Cortex of kidney (tissue), 1 donor: ENCODE measurements at places on chromosomes 1 and 21.

GRCh38 chr1:156124557-156125483, 10.3 kb downstream of the LMNA start:
- no peak for DNase-seq

- no peak for DNase-seq
Observed at GRCh38 chr1:201528631-201529252, 10.2 kb upstream of the NAV1 start.

- no peak for DNase-seq
Observed at GRCh38 chr1:22114083-22115012, 28.5 kb downstream of the WNT4 start.

DNA sequence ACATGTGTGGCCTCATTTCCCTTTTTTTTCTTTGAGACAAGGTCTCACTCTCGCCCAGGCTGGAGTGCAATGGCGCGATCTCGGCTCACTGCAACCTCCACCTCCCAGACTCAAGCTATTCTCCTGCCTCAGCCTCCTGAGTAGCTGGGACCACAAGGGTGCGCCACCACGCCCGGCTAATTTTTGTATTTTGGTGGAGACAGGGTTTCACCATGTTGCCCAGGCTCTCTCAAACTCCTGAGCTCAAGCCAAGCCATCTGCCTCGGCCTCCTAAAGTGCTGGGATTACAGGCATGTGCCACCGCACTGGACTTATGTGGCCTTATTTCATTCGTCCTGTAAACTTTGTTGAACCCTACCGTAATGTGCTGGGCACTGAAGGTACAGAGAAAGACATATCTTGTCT, 569 bp upstream of the WARS2 start:
- no peak for DNase-seq

- DNase-seq = no peak
Observed at GRCh38 chr1:17405898-17406759, 33.3 kb downstream of the RCC2 start.

DNA sequence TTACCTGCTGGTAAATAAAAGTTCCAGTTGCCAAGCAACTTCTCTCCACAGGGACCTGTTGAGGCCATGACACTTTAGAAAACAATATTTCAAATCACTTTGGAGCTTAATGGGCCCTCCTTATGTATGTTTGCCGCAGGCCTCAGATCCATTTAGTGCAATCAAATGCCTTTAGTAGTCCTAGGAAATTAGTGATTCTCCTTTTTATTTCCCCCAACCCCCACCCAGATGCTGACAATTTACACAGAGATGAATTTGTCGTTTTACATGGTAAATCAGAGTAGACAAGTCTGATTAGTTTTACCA, 83.6 kb downstream of the CLIC4 start:
- no peak for DNase-seq

GRCh38 chr1:59484096-59484495, 187.2 kb downstream of the FGGY start:
- no peak for DNase-seq

DNA sequence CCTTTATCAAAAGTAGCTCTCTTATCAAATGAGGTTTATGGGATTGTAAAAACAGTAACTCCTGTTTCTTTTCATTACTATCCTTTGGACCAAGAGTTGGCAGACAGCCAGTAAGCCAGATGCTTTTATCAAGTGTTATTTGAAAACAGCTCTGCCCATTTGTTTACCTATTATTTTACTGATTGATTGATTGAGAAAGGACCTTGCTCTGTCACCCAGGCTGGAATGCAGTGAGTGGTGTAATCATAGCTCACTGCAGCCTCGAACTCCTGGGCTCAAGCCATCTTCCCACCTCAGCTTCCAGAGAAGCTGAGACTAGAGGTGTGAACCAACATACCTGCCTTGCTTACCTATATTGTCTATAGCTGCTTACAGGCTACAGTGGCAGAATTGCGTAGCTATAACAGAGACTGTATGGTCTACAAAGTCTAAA, 3.6 kb downstream of the PRKAB2 start:
- no peak for DNase-seq

- no peak for DNase-seq
Observed at GRCh38 chr1:220219865-220220698, 52.2 kb downstream of the RAB3GAP2 start.

GRCh38 chr1:9629445-9630201, 21.9 kb upstream of the PIK3CD start:
- no peak for DNase-seq

DNA sequence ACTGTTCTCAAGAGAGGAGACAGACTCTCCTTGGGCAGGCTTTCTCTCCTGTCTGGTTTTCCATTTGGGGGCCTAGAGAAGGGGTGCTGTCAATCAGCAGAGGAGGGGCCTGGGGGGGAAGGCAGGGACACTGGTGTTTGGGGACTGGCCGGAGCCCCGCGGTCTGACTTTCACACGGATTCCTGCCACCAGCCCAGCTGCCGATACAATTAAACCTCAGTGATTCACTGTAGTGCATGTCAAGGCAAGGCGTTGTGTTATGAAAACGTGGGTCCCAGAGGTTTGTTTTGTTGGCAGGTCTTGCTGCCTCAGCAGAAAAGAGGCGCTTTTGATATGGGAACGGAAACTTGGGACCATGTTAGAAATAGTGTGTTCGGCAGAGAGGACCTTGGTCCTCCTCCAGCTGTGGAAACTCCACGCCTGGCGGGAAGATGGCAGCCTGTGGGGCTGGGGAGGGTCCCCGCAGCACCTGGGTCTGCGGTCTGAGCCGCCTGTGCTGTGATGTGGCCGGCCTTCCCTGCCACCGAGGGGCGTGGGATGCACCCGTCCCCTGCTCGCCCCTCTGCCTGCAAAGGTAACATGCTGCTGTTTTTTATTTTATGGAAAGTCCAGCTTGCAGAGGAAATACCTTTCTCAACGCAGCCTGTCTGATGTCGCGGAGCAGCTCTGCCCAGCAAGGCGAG, 47.6 kb downstream of the SPSB1 start:
- DNase-seq = no peak

DNA sequence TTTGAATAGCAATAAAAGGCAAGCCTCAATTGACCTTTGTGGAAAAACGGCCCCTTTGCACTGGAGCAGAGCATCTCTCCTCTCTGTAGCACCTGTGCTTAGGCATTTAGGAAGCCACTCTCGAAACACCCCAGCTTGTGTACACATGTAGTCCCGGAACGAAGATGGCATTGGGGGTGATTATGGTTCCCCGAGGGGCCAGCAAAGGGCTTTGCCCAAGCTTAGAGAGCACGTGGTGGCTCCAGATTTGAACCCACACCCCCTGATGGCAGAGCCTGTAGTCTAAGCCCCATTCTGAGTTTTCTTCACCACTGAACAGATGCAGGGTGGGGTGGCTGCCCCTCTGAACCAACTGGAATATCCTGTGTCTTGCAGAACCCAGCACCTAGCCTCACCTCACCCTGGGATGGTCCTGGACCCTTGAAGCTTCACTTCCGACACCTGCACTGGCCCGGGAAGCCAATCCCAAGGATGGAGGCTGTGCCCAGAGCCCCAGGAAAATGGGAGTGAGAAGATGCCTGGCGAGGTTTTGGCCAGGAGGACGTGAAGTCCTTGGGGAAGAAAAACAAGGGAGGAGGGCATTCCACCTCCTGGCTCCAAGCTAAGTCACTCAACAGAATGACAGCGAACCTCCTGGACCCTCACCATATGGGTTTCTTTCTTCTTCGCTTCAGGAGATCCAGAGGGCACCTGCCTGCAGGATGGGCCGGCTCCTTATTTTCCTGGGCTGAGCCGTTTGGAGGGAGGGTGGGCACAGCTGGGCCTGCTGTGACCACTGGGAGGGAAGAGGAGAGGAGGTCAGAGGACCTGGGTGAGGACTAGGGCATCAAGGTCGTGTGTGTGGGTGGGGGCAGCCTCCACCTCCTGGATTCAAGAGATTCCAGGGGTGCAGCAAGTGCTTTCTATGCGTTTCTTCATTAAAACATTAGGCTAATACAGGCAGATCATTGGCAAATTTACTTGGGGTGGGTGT, 37.7 kb downstream of the IGFN1 start:
- DNase-seq = no peak

DNA sequence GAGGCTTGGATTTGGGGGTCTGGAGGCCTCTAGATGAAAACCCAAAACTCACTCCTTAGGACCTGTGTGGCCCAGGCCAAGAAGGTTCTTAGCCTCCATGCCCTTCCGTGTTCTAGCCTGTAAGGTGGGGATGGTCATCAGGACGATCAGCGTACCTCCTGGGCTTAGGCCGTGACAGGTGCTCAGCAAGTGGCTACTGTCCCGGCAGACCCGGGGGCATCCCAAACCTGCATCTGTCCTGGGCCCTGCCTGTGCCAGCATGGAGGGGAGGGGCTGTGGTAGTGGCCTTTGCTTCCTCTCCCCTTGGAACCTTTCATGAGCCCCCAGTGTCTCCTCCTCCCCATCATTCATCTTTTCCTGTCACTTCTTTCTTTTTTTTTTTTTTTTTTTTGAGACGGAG, 22.7 kb upstream of the TRAPPC10 start:
- DNase-seq = no peak

DNA sequence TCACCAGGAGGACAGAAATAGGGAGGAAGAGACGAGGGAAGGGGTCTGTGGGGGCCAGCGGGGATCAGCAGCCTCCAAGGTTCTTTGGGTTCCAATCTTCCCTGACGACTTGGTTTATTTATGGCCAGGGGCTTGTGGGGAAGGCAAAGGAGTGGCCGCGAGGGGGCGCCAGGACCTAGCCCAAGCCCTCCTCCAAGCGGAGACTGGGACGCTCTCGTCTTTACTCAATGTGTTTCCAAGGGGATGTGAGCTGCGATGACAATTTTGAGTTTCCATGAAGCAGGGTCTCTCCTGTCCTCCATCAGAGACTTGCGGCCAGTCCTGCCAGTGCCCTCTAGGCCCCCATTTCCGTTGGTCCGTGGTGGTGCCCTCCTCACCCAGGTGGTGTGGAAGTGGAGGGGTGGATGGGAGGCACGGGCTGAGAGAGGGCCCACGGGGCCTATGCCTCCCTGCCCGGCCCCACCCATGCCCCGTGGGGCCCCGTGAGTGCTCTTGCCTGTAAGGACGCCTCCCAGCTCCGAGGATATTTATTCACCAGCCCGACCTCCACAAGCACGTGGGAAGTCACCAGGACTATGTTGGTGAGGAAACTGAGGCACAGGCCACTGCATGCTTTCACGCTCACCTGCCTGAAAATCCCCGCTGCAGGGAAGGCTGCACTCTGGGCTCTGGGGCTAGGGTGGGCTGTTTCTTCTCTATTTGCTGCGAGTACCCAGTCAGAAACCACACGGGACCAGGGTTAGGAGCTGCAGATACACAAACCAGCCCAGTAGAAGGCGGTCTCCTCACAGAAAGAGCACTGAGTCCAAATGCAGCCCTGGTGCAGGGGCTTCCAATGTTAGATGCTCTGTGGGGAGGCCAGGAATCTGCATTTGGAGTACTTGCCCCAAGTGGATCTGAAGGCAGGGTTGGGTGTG, 26.5 kb downstream of the DMRTB1 start:
- no peak for DNase-seq

- DNase-seq = no peak
Observed at GRCh38 chr1:152034324-152034653, 2.5 kb downstream of the S100A11 start.

GRCh38 chr1:199218533-199218932, 579.7 kb downstream of the PTPRC start:
- DNase-seq = no peak

DNA sequence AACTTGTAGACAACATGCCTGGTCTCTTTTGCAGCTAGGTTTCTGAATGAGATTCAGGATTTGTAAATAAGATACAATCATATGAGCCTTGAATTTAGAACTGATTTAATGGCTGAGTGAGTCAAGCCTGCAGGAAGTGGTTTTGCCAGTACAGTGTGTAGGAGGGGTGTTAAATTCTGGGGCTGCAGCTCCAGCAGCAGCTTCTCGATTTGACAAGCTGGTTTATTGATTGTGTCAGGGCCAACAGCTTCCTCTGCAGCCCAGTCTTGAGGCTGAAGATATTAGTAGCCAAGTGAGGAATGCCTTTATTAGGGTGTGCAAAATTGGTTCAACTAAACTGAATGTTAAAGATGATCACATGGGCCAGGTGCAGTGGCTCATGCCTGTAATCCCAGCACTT, 11.5 kb upstream of the PLA2G5 start:
- DNase-seq = no peak

DNA sequence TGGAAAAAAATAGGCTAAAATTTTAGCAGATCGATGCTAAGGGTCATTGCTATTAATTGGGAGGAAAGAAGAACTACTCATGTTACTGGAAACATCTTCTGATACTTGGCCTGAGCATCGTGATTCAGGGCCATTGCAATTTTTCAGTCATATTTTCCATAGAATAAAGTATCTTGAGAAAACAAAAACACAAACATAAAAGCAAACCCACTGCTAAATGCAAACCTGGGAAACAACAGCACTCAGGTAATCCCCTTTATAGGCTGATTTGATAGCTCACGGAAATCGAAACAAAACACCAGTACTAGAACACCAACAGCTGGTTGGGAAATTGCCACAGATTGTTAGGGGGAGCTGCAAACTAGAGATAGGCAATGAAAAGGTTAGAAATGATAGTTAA, 172.9 kb upstream of the ESRRG start:
- DNase-seq = no peak

GRCh38 chr1:187236676-187237075, 407.9 kb downstream of the PLA2G4A start:
- no peak for DNase-seq

DNA sequence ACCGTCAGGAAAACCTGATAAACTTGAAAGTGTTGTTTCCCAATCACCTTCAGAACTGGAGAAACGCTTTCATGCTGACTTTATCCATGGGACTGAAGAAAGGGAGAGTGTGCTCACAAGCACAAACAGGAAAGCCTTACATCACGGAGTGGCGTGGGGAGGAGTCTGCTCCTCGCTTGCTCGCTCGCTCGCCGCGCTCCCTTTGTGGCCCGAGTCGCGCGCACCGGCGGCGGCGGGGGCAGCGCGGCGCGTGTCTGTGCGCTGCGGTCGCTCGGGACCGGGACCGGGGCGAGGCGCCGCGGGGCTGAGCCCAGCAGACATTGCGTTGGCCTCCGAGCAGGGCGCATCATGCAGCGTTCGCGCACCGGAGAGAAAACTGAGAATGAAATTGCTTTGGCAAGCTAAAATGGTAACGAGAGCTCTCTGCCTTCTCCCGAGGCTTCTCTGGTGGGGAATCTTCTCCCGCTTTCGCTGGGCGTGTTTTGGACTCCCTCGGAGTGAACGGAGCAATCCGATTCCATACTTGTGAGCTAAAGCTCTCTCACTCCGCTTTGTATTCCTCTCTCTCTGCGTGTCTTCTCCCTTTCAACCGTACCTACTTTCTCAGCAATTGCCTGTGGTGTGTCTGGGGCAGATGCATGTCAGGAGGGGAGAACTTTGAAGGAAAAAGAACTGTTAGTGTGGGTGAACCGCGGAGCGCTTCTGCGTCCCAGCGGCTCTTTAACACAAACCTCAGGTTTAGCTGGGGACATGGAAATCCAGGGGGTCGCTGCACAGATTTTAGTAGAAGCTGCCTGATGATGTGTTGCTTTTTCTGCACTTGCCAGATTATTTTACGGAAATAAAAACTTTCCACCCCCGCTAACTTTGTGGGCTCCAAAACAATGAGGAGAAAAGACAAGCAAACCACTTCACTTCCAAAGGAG, at the start of gene RGL1:
Gene RGL1, plus strand, starts transcription at position 205 of the 926 bp plus-strand sequence. Its CDS starts 178 bp downstream, at position 383.
- no peak for DNase-seq

GRCh38 chr1:15323351-15323988, 76.4 kb downstream of the FHAD1 start:
- DNase-seq = no peak

GRCh38 chr1:243763806-243764205, 86.2 kb downstream of the AKT3 start:
- DNase-seq = no peak

GRCh38 chr1:51517361-51518032, 1.6 kb downstream of the EPS15 start:
- DNase-seq = no peak

GRCh38 chr1:31625561-31626222, 8.2 kb downstream of the HCRTR1 start:
- DNase-seq = no peak

GRCh38 chr1:43404353-43404752, 14.7 kb downstream of the SZT2 start:
- DNase-seq = no peak
